ENCODE measurements at places on chromosomes 7 and 10.

GRCh38 chr10:102283890-102284289 lies 38.6 kb downstream of the GBF1 start:
- no peak for DNase-seq

GRCh38 chr10:127720142-127720541 lies 16.8 kb upstream of the FOXI2 start:
- DNase-seq, result no peak

DNA sequence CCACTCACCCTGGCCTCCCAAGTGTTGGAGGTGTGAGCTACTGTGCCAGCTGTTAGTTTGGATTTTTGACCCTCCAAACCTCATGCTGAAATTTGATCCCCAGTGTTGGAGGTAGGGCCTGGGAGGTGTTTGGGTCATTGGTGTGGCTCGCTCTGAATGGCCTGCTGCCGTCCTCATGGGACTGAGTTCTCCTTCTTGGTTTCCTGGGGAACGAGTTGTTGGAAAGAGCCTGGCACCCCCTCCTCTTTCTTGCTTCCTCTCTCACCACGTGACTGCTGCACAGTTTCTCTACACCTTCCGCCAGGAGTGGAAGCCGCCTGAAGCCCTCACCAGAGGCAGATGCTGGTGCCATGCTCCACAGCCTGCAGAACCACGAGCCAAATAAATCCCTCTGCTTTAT lies 253.5 kb downstream of the PHTF2 start:
- DNase-seq, result no peak

DNA sequence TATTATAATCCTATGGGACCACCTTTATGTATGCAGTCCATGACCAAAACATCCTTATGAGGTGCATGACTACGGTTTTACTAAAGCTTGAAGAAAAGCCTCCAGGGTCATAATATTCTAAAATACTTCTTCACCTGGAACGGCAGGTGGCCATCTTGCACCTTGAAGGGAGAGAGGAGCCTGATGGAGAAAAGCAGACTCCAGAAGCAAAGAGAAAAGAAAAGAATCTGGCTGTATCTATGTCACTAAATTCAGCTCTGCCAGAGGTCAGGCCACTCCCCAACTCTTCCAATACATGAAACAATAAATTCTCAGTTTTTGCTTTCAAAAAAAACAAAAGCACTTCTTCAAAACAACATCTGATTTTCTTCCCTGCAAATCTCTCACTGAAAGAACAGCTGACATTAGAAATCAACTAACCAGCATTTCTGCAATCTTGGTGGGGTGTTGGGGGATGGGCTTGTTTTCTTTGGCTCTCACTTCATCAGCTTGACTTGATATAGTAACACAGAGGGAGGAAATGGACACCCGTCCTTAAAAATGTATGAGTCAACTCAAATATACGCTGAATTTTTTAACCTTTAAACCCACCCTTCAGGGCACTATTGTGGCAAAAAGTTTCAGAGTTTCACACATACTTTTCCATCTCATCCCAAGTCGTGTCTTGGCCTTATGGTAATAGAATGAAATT lies 21.7 kb downstream of the HIBADH start:
- DNase-seq, result no peak

DNA sequence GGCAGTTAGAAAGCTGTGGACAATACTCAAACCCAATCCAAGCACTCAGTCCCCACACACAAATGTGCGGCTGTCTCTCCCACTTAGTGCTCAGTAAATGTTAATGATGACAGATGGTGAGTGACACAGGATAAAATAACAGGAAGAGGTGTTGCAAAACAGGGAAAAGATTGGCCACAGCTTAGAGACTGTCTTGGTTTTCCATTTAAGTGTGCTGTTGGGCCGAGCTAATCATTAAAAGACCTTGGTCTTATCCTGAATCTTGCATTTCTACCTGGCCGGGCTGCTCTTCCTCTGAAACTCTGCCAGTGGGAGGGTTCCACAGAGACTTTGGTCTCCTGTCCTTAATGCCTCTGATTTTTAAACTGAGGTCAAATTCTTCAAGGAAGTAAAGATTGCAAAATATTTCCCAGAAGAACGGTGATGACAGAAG lies 113.1 kb upstream of the RNF32 start:
- no peak for DNase-seq

DNA sequence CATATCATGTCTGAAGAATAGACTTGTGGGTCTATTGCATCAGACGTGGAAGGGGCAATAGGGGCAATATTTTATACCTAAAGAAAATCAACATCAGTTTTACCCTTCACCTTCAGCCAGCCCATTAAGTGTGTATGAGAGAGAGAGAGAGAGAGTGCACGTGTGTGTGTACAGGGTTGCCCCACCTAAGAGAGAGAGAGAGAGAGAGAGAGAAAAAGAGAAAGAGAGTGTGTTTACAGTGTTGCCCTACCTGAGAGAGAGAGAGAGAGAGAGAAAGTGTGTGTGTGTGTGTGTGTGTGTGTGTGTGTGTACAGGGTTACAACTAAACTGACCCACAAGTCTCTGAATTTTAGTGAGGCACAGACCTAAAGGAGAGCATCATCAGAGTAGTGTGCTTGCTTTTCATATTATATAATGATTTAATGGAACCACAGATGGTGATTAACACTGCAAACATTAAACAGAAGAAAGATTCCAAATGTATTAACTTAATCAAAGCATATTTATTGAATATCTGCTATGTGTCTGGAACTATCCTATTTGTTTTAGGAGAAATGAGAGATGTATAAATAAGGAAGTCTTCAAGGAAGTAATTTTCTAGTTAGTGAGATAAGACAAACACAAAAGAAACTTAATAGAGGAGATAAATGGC lies 66.8 kb downstream of the CD36 start:
- DNase-seq, result no peak

DNA sequence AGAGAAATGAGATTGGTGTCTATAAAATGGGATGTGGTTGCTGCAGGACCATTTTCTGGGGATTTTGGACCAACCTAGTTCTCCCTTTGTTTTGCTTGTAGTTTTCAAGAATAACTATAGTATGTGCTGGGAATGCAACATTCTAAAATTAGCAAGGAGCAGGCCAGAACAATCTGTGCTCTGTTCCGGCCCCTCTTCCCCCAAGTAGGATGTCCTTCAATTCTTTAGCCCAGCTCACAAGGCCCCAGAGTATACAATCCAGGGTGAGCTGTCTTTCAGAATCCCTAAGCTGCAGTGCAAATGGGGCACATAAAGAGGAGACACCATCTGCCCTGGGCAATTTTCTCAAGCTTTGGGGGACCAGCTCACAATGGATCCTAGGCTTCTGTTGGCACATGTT lies 809.1 kb downstream of the TNS3 start:
- no peak for DNase-seq

DNA sequence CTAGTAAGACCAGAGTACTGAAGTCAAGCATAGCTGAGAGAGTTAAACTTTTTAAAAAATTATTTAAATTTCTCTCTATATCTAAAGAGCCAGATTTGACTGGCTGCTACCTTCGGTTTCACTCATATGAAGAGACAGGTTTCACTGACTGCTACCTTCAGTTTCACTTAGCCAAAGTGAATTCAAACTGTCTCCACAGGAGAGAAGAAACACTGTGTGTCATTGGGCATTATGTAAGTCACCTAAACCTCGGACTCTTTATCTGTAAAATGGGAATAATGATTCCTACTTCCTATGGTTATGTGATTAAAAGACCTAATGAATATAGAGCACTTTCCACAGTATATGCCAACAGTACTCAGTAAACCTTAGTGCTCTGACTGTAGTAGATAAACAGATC lies 41.6 kb upstream of the MET start:
- DNase-seq, result no peak

DNA sequence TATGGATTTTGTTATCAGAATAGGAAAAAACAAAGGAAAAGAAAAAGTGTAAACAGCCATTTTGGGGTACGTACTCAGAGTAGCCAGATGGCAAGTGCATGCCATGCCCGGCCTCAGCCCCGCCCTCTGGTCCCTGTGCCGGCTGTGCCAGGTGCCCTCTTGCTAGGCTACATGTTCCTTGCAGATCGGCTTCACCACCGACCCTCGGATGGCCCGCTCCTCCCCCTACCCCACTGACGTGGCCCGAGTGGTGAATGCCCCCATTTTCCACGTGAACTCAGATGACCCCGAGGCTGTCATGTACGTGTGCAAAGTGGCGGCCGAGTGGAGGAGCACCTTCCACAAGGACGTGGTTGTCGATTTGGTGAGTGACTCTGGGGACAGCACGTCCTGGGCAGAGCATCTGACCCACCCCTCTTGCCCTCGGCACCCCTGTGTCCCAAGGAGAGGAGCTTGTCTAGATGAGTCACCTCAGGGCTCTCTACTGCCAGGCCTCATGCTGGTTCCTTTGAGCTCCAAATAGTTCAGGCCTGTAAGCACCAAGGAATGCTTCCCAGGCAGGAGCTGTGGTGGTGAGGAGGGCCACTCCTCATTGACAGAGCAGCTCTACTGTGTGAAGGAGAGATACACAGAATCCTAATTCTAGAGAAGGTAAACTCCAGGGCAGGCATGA lies 54.9 kb upstream of the ZMIZ2 start:
- no peak for DNase-seq

- DNase-seq, result peak; percentile 80
These were observed 9.6 kb downstream of the TRIM56 start for GRCh38 chr7:101094791-101095375.

DNA sequence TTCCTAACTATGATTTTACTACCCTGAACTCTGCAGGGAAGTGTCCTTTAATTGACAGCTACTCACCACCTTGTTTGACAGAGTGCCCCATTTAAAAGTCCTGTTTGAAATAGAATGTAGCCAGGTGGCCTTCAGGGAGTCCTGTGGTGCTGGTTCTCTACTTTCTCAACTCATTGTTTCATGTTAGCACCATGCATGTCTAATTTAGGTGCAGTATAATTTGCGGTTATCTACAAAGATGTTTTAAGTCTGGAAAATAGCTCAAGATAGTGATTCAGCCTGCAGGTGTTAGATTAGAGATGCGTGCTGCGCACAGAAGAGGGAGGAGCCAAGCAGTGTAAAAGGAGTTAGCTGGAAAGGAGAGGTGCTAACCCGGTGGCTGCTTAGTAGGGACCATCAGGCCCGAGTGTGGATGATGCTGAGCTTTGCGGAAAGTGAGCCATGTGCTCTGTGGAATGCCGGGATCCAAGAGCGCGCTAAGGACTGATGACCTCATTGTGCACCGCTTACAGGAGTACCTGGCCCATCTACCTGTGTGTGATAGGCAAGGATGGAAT lies 1.2 kb downstream of the CCM2 start:
- DNase-seq, result peak; percentile 31

DNA sequence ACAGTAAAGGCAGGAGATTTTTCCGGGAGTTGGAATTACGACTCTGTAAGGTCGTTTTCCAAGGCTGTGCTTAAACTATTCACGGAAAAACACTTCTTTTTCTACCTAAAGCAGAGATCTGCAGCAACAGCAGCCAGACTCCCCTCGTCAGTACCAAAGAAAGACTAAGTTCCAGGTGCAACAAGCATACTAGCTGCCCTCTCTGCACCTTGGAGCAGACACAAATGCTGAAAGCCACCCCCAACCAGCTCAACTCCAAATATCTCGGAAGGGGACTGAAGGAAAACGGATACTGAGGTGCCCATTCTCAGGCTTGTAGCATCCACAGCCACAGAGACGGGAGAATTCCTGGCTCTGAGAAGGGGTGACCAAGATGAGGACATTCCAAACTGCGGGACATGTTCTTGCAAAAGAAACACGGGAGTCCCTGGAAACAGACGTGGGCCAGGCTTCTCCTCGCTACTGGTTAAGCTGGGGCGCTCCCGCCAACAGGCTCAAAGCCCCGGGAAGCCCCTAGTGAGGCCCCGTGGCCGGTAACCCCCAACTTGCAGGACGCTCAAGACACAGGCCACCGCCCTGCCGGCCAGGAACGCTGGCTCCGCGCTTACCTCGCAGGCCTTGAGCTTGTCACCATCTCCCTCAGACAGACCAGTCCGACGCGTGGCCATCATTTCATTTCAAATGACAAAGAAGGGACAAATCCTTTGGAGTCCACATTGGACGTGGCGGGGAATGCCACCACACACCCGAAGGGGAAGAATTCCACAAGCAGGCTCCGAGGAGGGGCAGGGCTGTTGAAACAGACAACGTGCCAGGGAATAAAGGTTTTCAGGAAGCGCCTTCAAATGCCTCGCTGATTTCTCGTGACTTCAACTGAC lies 2.2 kb downstream of the ARHGAP21 start:
- peak; percentile 34 for DNase-seq

Data from SK-N-SH (cell line).